ENCODE measurements at places on chromosomes 4 and X.

GRCh38 chrX:20382518-20383297, 116.0 kb upstream of the RPS6KA3 start:
- DNase-seq: no peak

DNA sequence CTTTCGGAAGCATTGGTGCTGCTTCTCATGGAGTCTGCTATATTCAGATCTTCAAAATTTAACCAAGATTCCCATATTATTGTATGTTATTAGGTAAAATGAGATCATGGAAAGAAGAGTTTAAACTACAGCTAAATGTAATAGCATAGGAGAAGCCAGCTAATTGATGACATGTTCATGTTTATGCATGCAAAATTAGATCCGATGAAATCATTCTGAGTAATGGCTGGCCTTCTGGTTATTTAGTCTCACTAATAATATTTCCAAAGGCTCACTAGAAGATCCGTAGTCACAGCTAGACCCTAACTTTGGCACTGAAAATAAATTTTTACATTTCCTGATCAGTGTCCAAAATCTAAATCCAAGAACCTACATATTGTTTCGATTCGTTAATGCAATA, 19.8 kb upstream of the PHKA2 start:
- DNase-seq: no peak

- no peak for DNase-seq
Observed at GRCh38 chr4:59570860-59571476, 1629.2 kb upstream of the ADGRL3 start.

- DNase-seq: no peak
Observed at GRCh38 chrX:55767100-55767499, 49.6 kb downstream of the RRAGB start.

DNA sequence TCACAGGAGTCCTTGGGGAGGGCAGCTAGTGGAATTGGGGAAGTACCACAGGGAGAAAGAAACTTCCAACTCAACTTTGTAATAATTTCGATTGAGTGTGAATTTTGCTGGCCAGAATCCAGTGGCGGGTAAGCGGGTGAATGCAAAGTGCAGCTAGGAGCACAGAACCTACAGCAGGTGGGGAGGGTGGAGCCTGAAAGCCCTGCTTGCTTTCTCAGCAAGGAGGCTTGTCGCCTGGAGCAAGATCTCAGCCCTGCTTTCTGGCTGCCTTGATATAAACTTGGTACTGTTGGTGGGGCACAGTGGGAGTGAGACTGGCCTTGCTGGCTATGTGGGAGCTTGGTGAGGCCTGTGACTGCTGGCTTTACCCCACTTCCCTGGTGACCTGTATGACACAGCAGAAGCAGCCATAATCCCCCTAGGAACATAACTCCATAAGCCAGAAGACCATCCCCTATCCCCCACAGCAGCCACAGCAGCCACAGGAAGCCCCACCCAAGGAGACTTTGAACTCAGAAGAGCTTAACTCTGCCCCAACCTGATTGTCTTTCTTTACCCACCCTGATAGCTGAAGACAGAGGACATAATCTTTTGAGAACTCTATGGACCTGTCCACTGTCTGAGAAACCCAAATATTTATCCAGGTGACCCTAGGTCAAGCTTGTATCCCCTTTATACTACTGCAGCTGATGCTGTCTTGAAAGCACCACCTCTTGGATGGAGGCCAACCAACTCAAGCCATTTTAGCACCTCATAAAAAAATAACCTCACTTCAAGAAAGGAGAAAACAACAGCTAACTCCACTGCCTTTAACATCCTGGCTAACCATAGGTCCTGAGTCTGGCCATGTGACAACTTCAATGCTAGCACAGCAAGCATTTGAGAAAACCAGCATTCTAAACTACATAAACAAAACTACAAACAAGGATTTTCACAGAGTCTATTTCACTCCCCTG, 87.2 kb upstream of the PDE5A start:
- DNase-seq: no peak

GRCh38 chr4:15495621-15496020, 25.9 kb downstream of the CC2D2A start:
- DNase-seq: no peak

GRCh38 chr4:98632258-98632657, 26.2 kb downstream of the TSPAN5 start:
- DNase-seq: no peak

- no peak for DNase-seq
Observed at GRCh38 chr4:86334020-86334750, 25.7 kb downstream of the MAPK10 start.

DNA sequence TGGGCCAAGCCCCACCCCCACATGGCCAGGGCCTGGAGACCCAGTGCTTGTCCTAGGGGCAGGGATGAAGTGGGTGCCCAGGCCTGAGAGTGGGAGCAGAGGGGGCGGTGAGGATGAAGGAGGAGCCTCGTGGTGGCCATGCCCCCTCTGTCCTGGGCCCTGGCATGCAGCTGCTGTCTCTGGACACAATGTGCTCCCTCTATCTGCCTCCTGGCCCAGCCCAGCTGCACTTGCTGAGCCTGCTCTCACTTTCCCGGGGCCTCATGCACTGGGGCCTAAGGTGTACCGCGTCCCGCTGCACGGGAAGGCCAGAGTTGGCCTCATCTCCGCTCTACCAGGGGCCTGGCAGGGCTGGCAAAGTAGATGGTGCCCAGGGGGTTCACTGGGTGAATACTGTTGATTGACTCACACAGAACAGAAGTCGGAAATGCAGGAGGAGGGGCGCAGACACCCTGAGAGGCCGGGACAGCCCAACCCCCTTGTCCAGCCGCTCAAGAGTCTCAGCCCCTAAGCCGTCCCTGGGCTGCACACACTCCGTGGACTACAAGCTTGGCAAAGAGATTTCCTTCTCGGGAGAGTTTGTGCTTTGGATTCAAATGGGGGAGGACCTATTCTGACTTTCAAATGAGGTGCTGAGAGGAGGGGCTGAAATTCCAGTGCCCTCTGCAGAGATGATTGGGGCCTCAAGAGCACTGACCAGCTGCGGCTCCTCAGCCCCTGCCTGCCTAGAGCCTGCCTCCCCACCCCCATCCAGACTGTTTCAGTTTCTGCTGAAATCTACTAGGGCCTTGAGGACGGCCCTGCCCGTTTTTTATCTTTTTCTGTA, 112.4 kb downstream of the PSAPL1 start:
- no peak for DNase-seq

GRCh38 chr4:6425336-6425735, 47.1 kb downstream of the PPP2R2C start:
- DNase-seq: no peak

DNA sequence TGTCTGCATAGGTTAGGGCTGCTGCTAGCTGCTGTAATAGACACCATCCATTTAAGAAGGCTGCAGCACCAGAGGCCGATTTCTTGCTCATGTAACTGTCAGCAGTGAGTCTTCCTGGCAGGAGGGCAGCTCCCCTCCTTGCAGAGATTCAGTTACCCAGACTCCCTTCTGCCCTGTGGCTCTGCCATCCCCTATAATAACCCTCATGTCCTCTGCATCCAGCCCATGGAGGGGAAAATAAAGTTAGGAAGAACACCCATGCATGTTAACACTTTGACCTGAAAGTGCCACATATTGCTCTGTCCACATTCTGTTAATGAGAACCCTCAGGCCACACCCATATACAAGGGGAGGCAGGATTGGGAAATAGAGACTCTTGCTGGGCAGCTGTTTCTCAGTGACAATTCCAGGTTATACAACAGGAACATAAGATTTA, 5.4 kb downstream of the STBD1 start:
- DNase-seq: no peak
